ENCODE measurements at places on chromosomes 2 and 18.

GRCh38 chr2:157476953-157477709 is 33.2 kb upstream of the CYTIP start:
- DNase-seq = no peak

GRCh38 chr18:12012697-12013096 is 31.4 kb downstream of the IMPA2 start:
- no peak for DNase-seq

- DNase-seq = no peak
These were observed 810.5 kb downstream of the SLC4A3 start for GRCh38 chr2:220437938-220438337.

GRCh38 chr2:173217116-173217840 is 137.4 kb upstream of the CDCA7 start:
- DNase-seq = no peak

- no peak for DNase-seq
These were observed 110.3 kb downstream of the PXDN start for GRCh38 chr2:1633936-1634587.

- no peak for DNase-seq
These were observed 17.5 kb downstream of the C2orf69 start for GRCh38 chr2:199928626-199929025.

GRCh38 chr2:73238149-73238548 is 4.0 kb downstream of the CCT7 start:
- DNase-seq = no peak

DNA sequence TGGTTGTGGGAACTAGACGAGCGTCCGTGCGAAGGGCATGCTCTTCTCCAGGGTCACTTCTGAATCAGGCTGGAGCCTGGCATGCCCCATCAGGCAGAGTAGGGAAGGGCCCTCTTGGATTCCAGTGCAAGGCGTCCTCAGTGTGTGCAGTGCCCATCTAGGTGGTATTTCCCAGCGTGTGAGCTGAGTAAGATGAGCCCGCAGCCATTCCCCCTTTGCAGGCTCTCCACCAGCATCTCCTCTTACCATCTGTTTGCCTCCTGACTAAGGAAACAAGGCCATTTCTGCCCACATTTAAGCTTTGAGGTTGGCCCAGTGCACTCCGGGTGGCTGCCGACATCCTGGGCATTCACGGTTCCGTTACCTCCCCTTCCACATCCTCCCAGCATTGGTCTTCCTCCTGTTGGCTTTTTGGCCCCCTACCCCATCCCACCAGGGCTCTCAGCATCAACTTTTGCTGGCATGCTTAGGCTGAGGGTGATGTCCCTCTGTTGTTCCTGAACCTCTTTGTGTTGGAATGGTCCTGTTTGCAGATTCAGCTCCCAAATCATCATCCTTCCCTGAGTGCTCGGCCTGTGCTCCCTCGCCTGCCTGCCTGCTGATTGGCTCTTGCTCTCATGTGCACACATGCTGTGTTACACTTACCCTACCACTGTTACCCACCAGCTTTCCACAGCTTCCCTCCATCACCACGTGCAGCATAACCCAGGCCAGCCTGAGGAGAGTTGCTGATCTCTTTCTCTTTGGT is 11.8 kb downstream of the CEP68 start:
- DNase-seq = no peak

- peak; percentile 36 for DNase-seq
These were observed at the start of gene CYRIA for GRCh38 chr2:16665748-16666448. TSS of gene CYRIA (minus strand) at chr2:16665834. CDS start at chr2:16588119, 77,715 bp downstream.

GRCh38 chr2:141554810-141555209 is 576.0 kb downstream of the LRP1B start:
- DNase-seq = peak; percentile 7

- no peak for DNase-seq
These were observed 613 bp downstream of the COL5A2 start for GRCh38 chr2:189178726-189179569.

GRCh38 chr2:210189452-210190138 is 18.4 kb upstream of the KANSL1L start:
- DNase-seq = no peak

- no peak for DNase-seq
These were observed 95.9 kb upstream of the LCLAT1 start for GRCh38 chr2:30351116-30351515.

GRCh38 chr2:152227969-152228592 is 52.5 kb upstream of the STAM2 start:
- no peak for DNase-seq

- no peak for DNase-seq
These were observed 259.3 kb downstream of the NRXN1 start for GRCh38 chr2:50772607-50773006.

GRCh38 chr2:62817995-62818713 is 112.6 kb downstream of the EHBP1 start:
- no peak for DNase-seq

DNA sequence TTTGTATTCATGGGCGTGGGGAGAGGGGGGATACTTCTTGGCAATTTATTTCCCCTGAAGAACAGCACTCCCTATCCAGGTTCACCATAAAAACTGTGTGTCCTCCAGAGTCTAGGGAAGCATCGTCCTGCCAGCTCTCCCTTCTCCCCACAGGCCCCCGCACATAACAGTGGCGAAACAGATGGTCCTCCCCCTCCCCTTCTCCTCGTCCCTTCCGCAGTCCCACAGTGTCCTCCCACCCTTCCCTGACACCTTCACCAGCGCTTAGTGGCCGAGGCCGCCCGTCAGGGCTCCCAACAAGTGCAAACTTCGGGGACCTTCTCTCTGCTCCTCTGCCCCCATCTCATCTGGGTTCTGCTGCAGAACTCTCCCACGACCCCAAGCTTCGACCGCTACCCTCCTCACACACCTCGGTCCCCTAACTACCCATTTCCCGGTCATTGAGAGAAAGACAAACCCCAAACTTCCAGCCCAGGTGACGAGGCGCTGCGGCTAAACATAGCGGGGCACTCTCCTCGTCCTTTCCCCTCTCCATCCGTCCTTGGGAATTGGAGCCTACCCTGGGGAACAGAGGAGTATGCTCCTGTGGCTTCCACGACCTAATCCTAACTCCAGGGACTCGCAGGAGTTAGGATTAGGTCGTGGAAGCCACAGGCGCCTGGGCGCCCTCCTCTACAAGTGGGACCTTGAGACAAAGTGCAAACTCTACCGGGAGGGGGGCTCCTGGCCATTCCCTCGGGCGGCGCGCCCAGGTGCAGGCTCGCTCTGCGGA is 971 bp downstream of the ZNF385B start:
- DNase-seq = no peak

- DNase-seq = no peak
These were observed 369.6 kb downstream of the PID1 start for GRCh38 chr2:228901531-228901930.

GRCh38 chr2:68295516-68295915 is 24.2 kb downstream of the CNRIP1 start:
- DNase-seq = no peak

GRCh38 chr2:55223958-55224760 is 7.9 kb downstream of the CLHC1 start:
- DNase-seq = no peak

- DNase-seq = no peak
These were observed 5.4 kb downstream of the IMMT start for GRCh38 chr2:86189782-86190416.

DNA sequence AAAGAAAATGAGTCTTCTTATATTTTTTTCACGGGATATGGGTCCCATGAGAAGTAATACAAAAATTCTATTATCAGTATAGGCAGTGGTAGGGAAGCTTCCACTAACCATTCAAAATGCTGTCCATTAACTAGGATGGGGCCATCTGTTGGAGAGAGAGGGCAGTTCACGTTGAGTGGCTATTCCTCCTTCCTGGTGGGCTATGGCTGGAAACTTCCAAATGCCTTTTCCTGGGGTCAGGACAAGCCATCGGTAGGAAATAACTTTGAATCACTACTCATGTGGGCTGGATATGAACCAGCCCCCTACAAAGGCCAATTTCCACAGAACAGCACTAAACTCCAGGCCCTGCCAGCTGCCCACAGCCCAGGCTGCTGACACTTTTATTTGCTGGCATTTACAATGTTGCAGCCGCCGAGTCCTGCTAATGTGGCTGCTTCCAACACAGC is 156.1 kb upstream of the HNRNPA3 start:
- no peak for DNase-seq

DNA sequence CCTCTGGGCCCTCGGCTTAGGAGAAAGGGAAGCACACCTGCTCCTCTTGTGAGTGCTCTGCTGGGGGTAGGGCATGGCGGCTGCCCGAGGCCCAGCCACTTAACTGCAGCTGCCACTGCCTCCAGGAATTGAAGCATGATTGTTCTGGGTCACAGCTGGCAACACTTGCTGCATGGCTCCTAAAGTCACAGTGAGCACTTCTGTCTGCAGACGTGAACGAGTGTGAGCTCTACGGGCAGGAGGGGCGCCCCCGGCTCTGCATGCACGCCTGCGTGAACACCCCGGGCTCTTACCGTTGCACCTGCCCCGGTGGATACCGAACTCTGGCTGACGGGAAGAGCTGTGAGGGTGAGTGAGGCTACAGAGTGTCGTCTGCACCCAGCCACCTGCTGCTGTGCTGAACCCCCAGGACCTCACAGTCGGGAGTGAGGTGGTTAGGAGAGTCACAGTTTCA is 44.4 kb downstream of the FBLN7 start:
- DNase-seq = no peak

- no peak for DNase-seq
These were observed 93.2 kb upstream of the DLX2 start for GRCh38 chr2:172195836-172196376.

- DNase-seq = peak; percentile 14
These were observed 176.8 kb upstream of the CELF4 start for GRCh38 chr18:37742436-37742835.

DNA sequence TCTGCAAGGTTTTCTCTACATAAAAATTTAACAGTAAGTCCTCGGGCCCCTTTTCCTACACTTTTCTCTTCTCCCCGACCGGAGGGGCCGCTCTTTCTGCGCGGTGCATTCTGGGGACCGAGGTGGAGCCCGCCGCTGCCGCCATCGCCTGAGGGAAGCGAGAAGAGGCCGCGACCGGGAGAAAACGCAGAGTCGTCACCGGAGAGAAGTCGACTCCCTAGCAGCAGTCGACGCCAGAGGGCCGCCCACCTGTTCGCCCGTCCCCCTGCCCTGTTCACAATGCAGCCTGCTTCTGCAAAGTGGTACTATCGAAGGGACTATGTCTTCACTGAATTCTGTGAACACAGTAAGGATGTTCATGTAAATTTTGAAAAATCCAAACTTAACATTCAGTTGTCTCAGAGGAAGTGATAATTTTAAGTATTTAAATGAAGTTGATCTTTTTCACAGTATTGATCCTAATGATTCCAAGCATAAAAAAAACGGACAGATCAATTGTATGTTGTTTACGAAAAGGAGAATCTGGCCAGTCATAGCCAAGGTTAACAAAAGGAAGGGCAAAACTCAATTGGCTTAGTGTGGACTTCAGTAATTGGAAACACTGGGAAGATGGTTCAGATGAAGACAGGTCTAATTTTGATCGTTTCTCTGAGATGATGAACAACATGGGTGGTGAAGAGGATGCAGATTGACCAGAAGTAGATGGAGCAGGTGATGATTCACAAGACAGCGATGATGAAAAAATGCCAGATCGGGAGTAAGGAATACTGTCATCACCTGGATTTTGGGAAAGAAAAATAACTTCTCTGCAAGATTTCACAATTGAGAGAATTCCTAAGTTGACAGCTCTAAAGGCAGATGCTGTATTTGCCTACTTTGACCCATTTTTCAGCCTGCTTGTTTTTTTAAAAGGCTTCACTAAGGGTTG is 55.8 kb downstream of the ASXL2 start:
- no peak for DNase-seq

Data from NCI-H1930 (cell line).